ENCODE measurements at places on chromosomes 6 and 20.

DNA sequence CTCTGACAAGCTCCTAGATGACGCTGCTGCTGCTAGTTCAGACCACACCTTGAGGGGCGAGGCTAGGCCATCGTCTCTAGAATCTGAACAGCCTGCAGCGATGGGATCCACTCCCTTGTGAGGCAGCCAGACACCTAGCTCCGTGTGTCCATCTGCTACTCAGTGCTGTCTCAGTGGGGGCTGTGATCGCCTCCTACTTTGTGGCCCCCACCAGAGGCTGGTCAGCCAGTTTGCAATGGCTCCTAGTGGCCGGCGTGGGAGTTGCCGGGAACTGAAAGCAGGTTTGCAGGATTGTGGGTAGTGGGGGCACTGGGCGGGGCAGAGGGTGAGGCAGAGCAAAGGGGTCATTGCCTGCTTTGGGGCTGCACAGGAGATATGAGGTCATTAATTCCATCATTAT lies 2.8 kb downstream of the CCN5 start:
- DNase-seq: no peak

DNA sequence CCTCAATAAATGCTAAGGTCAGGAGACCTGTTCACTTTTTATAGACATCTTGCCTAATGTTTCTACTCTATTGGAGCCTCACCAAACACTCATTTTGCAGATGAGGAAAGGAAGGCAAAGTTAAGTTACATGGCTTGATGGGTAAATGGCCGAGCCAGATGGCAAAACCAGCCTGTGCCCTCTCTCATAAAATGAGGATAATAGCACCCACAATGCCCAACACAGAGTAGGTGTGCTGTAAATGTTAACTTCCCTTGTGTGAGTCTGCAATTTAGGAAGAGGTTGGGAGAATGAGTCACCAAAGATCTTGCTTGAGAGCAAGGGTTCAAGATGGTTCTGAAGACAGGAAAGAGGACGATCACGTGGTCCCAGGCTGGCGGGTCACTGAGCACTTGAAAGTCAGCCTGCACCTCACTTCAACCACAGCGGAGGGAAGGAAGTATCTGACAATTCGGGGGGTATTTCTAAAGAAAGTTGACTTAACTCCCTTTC lies 3.3 kb downstream of the KCNK5 start:
- no peak for DNase-seq

GRCh38 chr20:56417911-56418310 lies 5.9 kb downstream of the CASS4 start:
- DNase-seq: no peak

- no peak for DNase-seq
These were observed 139.9 kb downstream of the AGPAT4 start for GRCh38 chr6:161133963-161134362.

DNA sequence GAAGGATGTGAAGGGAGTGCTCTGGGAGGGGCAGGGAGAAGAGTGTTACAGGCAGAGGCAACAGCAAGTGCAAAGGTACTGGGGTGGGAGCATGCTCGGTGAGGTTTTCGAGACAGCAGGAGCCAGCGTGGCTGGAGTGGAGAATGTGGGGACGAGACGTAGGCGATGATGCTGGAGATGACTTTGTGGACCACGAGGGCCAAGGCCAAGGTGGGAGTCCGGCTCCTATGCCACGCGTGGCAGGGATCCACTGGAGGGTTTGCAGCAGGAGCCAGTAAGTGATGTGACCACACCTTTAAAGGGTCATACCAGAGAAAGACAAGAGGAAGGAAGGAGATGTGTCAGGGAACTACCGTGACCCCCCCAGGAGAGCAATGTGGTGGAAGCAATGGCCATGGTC lies 7.3 kb downstream of the PTGIS start:
- no peak for DNase-seq

GRCh38 chr6:7144872-7145584 lies 37.3 kb downstream of the RREB1 start:
- no peak for DNase-seq

GRCh38 chr20:56616716-56617115 lies 12.4 kb upstream of the TFAP2C start:
- no peak for DNase-seq
